ENCODE measurements at places on chromosomes 5 and 9.

DNA sequence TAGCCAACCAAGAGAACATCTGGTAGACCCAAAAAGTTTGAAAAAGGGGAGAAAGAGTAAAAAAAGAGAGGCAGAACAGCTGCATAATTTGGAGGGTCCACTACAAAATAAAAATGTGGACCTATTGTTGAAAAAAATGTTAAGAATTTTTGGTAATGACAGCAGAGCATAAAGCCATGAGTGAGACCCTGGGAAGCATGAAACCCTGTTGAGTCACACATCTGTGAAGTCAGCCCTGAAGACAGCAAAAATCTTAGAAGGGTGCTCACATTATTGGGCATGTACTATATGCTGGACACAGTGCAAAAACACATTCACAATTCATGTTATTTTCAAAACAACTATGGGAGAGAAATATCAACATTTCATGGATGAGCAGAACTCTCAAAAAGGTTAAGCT is 56.4 kb upstream of the LIFR start:
- no peak for DNase-seq

DNA sequence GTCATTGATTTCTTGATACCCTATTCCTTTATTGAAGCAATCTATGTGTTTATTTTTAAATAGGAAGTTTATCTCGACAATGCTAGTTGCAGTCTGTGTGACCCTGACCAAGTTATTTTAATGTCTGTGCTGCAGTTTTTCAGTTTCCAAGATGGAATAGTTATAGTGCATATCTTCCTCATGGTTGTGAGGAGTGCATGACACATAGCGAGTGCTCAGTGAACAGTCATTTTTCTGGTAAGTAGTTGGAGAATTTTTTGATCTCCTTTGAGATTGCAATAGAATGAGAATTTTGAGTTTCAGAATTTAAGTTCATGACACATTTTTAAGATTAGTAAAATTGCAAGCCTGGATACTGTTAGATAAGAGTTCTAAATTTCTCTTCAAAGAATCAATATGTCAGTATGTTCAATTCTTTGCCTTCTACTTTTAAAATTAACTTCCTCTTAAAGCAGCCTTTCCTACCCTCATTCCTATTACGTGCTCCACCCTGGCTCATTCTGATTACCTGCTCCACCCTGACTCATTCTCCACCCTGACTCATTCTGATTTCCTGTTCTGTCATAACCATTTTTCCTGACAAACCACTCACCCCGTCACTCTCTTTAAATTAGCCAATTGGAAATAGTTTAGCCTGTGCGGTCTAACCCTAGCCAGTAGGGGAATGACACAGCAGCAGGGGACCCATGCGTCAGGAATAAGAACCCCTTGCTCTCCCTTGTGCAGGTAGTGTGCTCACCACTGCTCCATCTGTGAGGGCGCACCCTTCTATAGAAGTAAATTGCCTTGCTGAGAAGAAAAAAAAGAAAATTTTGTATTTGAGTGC is 30.7 kb downstream of the SPIN1 start:
- peak; percentile 68 for DNase-seq

- no peak for DNase-seq
Observed at GRCh38 chr5:124546643-124547042, 199.8 kb downstream of the ZNF608 start.

GRCh38 chr9:136075881-136076678 is 19.0 kb downstream of the NACC2 start:
- no peak for DNase-seq

DNA sequence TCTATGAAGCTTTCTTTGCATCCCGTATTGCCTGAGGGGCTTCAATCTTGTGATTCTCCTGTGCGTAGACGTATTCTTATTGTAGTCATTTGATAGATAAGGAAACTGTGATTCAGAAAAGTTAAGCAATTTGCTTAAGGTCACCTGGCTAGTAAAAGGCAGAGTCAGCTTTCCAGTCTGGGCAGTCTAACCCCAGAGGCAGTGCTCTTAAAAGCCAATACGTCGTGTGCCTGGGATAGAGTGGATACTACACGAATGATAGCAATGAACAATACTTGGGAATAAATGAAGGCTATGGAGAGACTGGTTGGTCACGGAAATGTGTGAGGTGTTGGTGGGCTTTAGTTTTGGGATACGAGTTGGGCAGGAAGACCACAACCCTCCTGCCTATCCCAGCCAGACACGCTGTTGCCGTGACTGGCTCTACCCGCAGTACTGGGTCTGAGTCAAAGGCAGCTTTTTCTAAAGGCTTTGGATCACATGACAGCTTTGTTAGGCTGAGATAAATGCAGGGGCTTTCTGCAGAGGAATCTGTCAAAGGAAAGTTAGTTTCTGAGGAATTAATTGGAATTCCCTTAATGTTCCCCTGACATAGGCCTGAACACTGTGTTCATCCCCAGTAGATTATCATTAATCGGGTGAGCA is 302.6 kb downstream of the KIF4B start:
- no peak for DNase-seq

- DNase-seq: no peak
Observed at GRCh38 chr5:106833517-106833916, 837.2 kb downstream of the EFNA5 start.

GRCh38 chr5:132456296-132456986 is 34.1 kb downstream of the IRF1 start:
- DNase-seq: peak; percentile 50

GRCh38 chr5:119385136-119385535 is 29.3 kb downstream of the TNFAIP8 start:
- no peak for DNase-seq

Measured in stimulated activated CD4-positive, alpha-beta T cell treated with anti-CD3 and anti-CD28 coated beads, Interleukin-1b, Interleukin-23, amount 100 ng/mL, for 48 hours (primary cell).